ENCODE measurements at places on chromosomes 1 and 21.
A peak's percentile ranks its signal among the peaks of the same experiment; 100 is the strongest.

GRCh38 chr1:13945856-13946255 is 245.9 kb downstream of the PRDM2 start:
- DNase-seq: no peak

DNA sequence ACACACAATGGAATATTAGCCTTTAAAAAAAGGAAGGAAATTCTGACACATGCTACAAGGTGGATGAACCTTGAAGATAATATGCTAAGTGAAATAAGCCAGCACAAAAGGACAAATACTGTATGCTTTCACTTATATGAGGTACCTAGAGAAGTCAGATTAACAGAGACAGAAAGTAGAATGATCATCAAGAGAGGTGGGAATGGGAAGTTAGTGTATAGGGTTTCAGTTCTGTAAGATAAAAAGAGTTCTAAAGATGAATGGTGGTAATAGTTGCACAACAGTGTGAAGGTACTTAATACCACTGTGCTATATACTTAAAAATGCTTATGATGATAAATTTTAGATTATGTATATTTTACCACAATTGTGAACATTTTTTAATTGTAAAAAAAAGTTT is 7.2 kb downstream of the RPAP2 start:
- no peak for DNase-seq

GRCh38 chr1:117857418-117857817 is 72.0 kb downstream of the GDAP2 start:
- DNase-seq: peak; percentile 50

GRCh38 chr1:2133879-2134215 is 60.7 kb downstream of the FAAP20 start:
- no peak for DNase-seq

GRCh38 chr1:220272841-220273090 is 513 bp upstream of the RAB3GAP2 start:
- no peak for DNase-seq

GRCh38 chr1:94090761-94091160 is 30.2 kb downstream of the ABCA4 start:
- DNase-seq: peak; percentile 22

GRCh38 chr1:240282061-240282830 is 190.6 kb downstream of the FMN2 start:
- DNase-seq: no peak

DNA sequence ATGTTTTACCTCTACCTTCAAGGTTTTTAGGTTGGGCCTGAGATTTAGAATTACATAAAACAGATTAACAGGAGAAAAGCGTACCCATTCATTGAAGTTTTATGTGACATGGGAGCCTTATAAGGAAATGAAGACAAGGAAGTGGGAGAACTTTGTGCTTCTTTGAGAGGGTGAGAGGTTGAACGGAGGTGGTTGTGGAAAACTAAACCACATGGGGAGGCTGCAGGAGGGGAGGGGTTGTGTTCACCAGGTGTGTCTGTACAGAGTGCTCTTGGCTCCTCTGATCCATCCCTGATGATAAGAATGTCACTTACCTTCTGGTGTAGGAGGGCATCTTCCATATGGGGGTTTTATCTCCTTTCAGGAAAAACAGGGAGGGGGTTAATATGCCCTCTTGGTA is 2.7 kb downstream of the SLX9 start:
- no peak for DNase-seq

- peak; percentile 72 for DNase-seq
Measured at GRCh38 chr1:155192346-155193274, 15.1 kb downstream of the THBS3 start.

- DNase-seq: no peak
Measured at GRCh38 chr21:45029298-45029947, 45.0 kb upstream of the ADARB1 start.

DNA sequence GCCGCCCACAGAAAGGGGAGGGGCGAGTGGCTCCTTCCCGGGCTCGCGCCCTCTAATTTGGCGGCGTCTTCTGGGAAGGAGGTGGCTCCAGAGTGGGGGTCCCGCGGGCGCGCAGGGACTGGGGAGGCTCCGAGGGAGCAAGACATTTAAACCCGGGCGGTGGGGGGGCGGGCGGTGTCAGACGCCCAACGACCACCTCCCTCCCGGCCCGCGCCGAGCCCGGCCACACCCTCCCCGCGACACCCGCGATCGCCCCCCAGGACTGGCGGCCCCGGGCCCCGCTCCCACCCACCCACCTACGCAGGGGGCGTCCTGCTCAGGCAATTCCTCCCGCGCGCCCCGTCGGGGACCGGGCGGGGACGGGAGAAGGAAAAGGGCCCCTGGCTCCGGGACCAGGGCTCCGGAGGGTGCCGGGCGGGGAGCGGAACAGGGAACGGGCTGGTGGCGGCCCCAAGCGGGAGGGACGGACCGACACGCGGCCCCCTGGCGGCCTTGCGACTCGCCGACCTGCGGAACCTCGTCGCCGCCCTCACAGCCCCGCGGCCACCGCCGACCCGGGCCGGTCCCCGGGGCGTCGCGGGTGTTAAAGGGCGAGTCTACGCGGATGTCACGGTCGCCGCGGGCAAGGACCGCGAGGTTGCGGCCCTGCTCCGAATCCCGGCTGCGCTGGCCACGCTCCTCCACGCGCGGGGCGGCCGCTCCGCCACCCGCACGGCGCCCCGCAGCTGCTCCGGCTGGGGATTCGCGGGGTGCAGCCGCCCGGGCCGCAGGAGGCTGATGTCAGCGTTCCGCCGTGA is 94.0 kb upstream of the FMN2 start:
- DNase-seq: no peak

DNA sequence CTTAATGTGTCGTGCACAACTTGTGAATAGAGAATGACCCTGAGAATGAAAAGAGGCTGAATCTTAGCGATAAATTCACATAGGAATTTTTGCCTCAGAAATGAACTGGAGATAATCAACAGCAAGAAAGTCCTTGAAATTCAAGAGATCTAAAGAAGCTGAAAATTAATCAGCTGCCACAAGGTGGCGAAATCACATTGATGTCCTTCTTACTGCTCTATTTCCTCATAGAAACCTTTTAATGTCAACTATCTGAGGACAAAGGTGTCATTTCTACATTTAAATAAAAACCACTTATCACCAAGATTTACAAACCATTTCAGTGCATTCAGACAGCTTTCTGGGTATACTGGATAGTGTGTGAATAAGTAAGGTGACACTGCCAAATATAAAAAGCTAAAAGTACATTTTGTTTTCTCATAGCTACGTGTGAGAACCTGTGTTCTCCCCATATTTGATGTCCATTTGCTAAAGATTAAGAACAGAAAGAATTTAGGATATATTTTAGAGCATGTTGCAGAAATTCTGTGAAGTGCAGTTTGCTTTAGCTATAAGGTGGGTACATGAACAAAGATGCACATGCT is 485.3 kb upstream of the PTBP2 start:
- DNase-seq: peak; percentile 50

- DNase-seq: no peak
Measured at GRCh38 chr1:219149953-219150352, 23.7 kb upstream of the LYPLAL1 start.

GRCh38 chr1:192905049-192905448 is 96.2 kb downstream of the RGS2 start:
- no peak for DNase-seq

GRCh38 chr1:159548126-159548525 is 12.3 kb upstream of the OR10J5 start:
- no peak for DNase-seq

GRCh38 chr1:1911350-1912041 is 3.6 kb upstream of the CALML6 start:
- DNase-seq: no peak

- no peak for DNase-seq
Measured at GRCh38 chr1:243394601-243395464, 139.0 kb downstream of the SDCCAG8 start.

GRCh38 chr1:116415699-116416533 is 42.9 kb downstream of the ATP1A1 start:
- DNase-seq: no peak

- DNase-seq: no peak
Measured at GRCh38 chr1:203170625-203171330, 4.8 kb downstream of the MYBPH start.

DNA sequence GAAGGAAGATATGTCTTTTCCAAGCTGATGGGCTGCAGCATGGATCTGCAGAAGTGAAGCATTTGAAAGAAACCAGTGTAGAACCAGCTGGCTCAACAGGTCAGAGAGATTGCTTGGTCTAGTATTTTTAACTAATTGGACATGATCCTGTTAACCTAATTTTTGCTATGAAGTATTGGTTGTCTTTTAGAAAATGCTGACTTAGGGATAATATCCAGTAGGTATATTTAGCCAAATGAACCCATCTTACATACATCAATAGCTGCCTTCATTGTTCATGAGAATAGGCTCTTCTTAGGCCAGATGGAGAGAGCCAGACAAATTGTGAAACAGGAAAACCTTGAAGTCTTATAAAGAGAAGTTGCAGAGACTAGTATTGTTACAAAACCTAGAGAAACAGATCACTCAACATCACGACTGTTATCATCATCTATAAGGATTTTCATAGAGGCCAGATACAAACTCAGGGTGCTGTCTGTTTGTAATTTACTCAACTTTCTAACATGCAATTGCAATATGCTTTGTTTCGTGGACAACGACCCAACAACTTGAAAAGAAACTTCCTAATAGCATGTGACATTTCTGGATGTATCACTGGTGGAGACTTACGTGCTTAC is 148.2 kb downstream of the DISC1 start:
- no peak for DNase-seq

DNA sequence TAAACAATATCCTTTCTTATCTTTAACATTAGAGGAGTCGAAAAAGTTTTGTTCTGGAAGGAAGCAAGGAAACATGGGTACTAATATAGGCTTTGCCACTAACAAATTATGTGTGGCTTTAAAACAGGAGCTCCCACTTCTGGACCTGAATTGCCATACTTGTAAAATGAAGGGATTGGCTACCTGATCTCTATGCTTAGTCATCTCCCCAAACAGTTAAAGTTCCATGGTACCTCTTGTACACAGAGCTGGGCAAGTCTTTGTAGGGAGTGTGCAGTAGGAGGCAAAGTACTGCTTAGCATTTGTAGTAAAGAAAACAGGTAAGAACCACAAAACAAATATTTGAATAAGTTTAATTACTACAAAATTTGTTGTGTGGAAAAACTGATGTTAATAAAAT is 81.3 kb downstream of the MAST2 start:
- DNase-seq: no peak

DNA sequence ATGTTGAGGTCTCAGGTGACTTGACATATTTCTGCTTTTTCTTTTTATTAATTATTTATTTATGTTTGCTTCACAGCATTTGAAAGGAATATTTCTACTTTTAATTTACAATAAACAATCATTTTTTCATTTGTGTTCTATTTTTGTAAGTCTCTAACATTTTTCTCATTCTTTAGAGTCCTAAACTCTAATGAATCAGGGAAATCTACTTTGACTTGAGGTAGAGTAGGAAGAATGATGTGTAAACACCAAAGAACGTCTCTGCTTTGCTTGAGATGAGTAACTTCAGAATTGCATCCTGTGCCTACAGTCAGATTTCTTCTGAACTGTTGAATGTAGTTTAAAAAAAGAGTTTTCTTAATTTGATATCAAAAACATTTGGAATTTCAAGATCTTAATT is 65.2 kb downstream of the CNST start:
- no peak for DNase-seq

DNA sequence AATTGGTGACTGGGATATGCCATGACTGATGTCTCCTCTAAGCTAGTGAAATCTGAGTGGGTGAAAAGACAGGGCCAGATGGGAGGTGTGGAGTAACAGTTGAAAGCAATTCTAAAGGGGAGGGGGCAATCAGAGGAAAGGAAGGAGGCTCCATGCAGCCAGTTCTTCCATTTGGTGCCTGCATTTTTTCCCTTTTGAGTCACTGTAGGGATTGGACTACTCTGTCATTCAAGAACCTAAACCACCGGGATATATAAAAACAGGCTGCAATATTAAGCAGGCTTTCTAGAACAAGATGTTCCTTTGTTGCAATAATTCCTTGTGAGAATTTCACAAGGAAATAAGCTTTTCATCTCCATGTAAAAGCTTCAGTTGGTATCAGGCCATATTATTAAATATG is 18.3 kb downstream of the CLIC6 start:
- DNase-seq: no peak

- no peak for DNase-seq
Measured at GRCh38 chr21:39900491-39900890, 33.3 kb downstream of the PCP4 start.

DNA sequence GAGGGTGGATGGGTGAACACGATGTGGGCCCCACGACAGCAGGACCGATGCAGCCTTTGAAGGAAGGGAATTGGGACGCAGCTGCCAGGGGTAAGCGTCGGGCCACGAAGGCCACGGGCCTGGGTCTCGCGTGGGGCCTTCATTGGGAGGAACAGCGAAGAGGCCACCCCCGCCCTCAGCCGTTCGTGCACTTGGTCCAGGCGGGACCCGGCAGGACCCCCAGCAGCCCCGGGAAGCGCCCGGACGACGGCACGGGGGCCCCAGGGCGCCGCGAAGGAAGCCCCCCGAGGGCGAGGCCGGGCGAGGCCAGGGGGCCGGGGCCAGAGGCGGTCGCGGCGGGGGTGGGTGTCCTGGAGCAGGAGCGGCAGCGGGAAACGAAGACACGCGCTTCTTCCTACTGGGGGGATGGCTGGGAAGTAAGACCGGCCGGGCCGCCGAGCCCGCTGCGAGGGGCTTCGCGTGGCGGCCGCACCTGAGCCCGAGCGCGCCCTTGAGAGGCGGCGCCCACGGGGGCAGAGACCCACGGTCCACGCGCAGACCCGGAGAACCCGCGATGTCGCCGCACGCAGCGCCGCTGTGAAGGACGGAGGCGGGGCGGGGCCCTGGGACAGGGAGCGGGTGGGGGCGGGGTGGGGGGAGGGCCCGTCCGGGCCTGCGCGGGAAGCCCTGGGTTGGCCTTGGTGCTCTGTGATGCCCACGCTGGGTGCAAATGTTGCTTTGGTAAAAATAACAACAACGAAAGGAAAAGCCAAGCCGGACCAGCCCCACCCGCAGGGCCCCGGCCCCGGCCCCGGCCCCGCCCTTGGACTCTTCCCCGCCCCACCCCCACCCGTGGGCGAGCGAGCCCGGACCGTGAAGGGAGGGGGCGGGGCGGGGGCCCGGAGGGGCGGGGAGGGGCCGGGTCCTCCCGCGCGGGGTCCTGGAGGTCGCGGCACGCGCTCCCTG is 56.0 kb upstream of the ADARB1 start:
- DNase-seq: no peak

DNA sequence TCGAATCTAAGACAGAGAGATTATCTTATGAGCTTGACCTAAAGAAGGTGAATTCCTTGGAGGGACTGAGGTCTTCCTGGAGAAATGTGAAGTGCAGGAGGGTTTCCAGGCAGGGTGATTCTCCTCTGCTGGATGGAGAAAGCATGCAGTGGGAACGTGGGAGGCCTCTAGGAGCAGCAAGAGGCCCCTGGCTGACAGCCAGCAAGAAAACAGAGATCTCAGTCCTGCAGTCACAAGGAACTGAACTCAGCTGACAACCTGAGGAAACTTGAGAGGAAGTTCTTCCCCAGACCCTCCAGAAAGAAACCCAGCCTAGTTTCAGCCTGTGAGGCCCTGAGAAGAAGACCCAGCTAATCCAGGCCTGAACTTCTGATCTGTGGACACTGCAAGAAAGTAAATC is 345.9 kb downstream of the FAM72C start:
- no peak for DNase-seq

GRCh38 chr1:27350663-27351540 is 9.1 kb downstream of the SYTL1 start:
- no peak for DNase-seq

- no peak for DNase-seq
Measured at GRCh38 chr1:119898530-119898929, 2.2 kb upstream of the ADAM30 start.
